ENCODE measurements at places on chromosomes 11 and 22.

GRCh38 chr11:117625237-117625636 is 171.8 kb downstream of the DSCAML1 start:
- no peak for DNase-seq

GRCh38 chr22:39571538-39571937 is 985 bp downstream of the CACNA1I start:
- DNase-seq = no peak

DNA sequence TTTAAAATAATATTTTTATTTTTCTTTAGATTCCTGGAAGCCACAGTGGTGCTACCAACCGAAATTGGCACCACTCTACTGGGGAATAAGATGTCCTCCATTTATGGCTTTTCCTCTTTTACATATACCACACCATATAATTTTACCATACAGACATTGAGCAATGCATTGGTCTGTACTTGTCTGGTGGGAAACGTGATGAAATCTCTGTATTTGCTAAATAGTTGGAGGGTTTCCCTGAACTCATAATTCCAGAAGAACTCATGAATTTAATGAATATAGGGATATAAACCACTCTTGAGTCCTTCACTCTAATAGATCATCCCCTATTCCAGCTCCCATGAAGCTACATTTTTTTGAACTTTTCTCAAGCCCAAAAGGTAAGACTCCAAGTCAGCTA is 28.0 kb upstream of the MMP13 start:
- no peak for DNase-seq

GRCh38 chr11:105520706-105521345 is 89.0 kb upstream of the GRIA4 start:
- no peak for DNase-seq

DNA sequence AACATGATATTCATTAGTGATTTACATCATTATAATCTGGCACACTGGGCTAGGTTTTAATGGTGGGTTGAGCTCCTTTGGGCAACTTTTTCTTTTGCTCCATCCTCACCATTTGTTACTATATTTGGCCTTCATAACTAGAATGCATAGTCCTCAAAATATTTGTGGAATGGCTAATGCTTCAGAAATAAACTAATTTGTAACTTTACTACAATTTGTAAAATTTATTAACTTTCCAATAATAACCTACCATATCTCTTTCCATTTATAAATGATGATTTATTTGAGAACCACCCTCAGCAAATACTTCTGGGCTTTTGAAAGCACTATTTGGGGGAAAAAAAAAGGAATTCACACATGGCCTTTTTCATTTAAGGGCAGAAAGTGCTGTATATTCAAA is 79.7 kb downstream of the LARGE2 start:
- no peak for DNase-seq

DNA sequence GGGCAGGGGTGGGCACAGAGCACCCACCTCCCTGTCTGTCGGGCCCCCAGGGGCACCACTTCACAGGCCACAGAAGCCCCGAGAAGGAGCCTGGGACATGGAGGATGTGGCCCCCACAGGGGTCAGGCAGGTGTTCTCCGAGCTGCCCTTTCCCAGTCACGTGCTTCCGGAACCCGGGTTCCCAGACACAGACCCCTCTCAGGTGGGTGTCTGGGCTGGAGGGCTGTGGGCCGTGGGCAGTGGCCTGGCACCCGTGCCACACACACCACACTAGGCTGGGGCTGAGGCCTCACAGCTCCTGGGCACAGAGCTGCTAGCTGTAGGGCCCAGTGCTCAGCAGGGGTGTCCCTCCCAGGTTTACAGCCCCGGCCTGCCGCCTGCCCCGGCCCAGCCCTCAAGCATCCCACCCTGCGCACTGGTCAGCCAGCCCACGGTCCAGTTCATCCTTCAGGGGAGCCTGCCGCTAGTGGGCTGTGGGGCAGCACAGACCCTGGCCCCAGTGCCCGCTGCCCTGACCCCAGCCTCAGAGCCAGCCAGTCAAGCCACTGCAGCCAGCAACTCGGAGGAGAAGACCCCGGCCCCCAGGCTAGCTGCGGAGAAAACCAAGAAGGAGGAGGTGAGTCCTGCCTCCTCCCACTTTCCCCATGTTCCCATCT is 5.5 kb downstream of the IRF7 start:
- no peak for DNase-seq

DNA sequence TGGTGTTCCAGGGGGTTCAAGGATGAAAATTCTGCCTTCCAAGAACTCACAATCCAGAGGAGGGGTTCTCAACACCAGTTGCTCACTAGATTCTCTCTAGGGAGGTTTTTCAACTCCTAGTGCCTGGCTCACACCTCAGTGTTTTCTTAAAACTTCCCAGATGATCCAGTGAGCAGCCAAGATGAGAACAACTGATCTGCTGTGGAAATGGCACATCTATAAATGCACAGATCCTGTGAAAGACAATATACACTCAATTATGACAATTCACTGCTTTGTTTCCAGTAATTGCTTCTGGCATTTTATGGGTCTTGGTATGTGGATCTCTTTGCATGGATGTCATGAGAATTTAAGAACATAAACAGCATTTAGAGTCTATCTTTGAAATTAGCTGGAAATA is 45.2 kb upstream of the PRSS23 start:
- DNase-seq = no peak

DNA sequence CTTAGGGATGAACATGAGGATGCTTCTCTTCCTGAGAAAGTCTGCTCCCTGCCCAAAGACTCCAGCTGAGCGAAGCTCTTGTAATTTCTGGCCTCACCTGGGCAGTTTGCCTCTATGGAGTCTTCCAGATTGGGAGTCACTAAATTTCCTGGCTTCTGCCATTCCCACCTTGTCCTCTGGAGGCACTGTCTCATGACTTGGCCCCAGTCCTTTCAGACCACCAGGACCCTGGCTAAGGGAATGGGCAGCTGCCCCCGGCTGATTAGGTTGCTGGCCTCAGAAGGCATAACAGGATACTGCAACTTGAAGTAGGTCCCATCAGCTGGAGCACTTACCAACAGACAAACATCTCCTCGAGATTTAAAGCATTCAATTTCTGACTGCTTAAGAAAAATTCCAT is 128.1 kb upstream of the SPON1 start:
- DNase-seq = no peak

DNA sequence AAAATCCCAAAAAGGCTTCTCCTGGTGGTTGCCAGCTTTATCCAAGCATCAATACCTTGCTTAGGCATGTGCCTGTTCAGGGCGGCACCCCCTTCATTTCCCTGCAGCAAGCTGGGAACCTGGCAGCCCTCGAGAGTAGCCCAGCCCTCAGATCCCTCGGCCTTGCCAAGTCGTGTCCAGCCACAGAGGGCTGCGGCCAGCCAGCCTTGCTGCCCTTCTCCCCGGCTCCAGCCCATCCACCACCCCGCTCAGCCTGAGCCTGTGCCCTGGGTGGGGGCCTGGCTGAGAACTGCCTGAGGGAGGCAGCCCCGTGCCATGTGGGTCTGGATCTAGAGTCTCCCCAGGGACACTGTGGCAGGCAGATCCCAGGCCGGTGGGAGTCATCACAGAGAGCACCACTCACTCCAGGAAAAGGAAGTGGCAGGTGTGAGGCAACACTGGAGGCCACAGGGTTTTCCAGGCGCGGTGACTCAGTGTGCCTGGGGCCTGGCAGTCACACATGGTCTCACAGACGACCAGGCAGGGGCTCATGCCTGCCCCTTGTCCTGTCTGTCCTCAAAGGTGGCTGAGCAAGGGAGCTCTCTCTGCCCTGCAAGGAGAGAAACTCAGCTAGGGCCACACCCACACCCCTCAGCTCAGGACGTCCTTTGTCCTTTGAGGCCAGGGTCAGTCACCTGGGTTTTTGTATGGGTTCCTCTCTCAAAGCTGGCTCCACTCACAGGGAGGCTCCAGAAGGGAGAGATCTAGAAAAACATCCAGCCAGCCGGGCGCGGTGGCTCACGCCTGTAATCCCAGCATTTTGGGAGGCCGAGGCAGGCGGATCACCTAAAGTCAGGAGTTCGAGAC is 12.2 kb upstream of the CDC42BPG start:
- no peak for DNase-seq

- DNase-seq = peak; percentile 79
These were observed at the start of the genes NKAPD1 and PIH1D2 for GRCh38 chr11:112073941-112074811. TSS of gene NKAPD1 (plus strand) at chr11:112074299. CDS start at chr11:112075575, 1,276 bp downstream. TSS of gene PIH1D2 (minus strand) at chr11:112074017. CDS start at chr11:112073174, 843 bp downstream.

GRCh38 chr11:130729678-130730300 is 186.5 kb downstream of the SNX19 start:
- no peak for DNase-seq

GRCh38 chr11:73265278-73265810 is 6.8 kb upstream of the P2RY6 start:
- DNase-seq = no peak

DNA sequence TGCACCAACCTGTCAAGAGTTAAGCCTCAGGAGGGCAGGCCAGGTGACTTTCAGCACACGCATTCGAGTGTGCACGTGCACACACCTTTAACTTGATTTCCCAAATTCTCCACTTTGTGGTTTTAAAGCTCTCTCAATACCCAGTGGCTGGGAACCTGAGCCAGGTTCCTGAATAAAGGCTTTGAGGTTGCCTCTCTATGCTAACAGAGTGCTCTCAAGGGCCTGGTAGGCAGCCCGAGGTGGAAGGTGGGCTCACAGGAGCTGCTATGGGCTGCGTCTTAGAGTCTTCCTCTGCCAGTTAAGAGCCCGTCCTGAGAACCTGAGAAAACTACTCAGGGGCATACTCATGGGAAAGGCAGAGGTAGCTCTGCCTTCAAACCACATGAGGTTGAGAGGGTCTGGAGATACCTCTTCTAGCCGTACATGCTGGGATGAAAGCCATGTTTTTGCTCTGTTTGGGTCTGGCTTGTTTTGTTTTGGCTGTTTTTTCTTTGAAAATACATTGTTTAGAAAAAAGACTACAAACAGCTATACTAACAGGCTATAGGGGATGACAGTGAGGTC is 11.6 kb upstream of the SERPIND1 start:
- DNase-seq = no peak

GRCh38 chr22:38788021-38788816 is 5.7 kb downstream of the DNAL4 start:
- peak; percentile 14 for DNase-seq

Measured in NCI-H2227 treated with DMSO at 0.1 percent for 48 hours (cell line).